NCI-H1694 treated with DMSO at 0.1 percent for 48 hours (cell line): ENCODE measurements at places on chromosomes 3 and 15.

DNA sequence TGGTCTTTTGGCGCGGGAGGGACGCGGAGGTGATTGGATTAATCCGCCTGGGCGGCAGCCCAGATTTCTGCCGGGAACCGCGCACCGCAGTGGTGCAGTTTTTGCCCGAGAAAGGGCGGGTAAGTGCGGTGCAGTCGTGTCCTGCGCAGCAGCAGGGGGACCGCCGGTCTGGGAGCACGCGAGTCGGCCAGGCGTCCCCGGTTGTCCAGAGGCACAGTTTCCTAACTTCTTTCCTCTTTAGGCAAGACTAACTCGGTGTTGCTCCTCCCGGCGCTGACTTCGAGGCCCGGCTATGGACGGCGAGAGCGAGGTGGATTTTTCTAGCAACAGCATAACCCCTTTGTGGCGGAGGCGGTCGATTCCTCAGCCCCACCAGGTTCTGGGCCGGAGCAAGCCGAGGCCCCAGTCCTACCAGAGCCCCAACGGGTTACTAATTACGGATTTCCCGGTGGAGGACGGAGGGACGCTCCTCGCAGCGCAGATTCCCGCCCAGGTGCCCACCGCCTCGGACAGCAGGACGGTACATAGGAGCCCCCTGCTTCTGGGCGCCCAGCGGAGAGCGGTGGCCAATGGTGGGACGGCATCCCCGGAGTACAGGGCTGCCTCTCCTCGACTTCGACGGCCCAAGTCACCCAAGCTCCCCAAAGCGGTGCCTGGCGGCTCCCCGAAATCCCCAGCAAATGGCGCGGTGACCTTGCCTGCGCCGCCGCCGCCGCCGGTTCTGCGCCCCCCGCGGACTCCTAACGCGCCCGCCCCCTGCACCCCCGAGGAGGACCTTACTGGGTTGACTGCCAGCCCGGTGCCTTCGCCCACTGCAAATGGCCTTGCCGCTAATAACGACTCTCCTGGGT lies 736 bp downstream of the ARHGEF26 start:
- DNase-seq = no peak

GRCh38 chr3:73452729-73453128 lies 172.0 kb downstream of the PDZRN3 start:
- DNase-seq = no peak

GRCh38 chr3:66138336-66139313 lies 82.2 kb upstream of the SLC25A26 start:
- DNase-seq = peak; percentile 48

GRCh38 chr15:78205856-78206255 lies 28.5 kb downstream of the ACSBG1 start:
- DNase-seq = no peak

DNA sequence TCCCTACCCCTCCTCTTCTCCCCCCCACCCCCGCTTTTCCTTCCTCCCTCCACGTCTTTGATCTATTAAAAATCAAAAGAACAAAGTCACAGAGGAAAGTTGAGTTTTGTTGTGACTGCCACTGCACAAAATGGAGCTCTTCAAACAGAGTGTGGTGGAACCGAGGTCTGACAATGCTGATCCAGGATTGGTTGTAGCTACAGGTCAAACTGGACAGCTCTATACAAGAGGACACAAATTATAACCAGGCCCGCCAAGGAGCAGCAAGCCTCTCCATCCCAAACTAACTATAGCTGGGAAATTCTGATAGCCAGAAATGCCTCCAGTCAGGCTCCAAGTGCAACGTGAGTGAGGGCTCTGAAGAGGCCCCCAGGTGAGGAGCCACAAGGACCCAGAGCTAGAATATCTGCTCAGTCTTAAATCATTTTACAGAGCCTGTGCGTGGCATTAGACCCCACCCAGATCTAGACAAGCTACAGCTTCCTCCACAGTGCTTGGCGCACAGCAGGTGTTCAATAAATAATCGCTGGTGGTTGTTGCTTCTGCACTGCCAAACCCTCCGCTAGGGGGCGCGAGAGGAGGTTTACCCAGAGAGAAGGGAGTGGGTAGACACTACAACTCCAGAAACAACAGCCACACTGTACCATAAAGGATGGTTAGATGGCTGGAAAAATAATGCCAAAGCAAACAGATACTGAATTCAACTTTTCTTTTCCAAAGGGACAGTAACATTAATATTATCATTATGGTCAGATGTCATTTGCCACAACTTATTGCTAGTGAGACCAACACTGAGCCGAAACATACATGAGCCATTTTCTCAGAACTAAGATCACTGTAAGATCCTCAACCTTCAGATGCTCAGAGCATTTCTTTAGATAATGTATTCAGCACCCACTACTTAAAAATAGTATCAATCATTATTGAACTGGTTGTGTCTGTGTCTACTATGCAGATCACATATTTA lies 44.6 kb downstream of the ZIC4 start:
- DNase-seq = peak; percentile 15

DNA sequence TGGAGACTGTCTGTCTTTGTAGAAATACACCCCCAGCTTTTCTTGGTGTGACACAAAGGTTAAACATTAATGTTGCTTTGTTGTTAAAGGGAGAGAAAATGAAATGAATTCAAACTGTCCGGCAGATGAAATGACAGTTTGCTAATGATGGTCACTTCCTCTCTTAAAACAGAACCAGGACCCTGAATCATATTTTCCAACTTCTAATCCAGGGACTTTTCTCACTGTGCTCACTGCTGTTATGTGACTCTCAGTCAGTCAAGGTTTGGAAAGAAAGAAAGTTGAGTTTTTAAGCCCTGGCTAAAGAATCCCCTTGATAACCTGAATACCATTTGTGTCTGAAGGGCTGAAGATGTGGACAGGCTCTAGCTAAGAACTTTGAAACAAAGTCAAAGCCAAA lies 215.8 kb downstream of the AGBL1 start:
- no peak for DNase-seq
